NCI-H1436 treated with DMSO at 0.1 percent for 48 hours (cell line): ENCODE measurements at places on chromosomes 6 and 20.

DNA sequence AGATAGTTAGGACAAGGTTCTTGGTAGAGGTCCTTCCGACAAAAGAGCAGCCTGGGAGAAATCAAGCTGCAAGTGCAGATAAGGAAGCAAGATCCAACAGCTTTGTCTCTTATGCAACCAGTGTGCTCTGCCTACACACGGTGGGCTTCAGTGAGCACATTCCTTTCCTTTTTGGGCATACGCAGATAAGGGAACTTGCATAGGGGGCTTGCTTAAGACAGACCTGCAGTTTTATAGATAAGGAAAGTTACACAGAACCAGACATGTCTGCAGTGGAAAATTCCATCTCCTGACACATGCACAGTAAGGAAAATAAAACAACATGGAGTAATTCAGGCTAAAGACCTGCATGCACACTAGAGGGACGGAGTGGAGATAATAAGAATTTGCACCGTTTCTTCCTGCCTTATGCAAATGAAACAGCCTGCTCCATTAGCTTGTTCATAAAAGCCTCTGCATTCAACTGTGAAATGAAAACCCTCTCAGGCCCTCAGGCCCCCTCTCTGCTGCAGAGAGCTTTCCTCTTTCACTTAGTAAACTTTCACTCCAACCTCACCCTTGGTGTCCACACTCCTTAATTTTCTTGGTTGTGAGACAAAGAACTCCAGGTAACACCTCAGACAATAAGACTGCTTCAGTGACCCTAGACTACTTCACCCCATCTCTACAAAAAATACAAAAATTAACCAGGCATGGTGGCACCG is 97.5 kb upstream of the MYLIP start:
- DNase-seq, result no peak

DNA sequence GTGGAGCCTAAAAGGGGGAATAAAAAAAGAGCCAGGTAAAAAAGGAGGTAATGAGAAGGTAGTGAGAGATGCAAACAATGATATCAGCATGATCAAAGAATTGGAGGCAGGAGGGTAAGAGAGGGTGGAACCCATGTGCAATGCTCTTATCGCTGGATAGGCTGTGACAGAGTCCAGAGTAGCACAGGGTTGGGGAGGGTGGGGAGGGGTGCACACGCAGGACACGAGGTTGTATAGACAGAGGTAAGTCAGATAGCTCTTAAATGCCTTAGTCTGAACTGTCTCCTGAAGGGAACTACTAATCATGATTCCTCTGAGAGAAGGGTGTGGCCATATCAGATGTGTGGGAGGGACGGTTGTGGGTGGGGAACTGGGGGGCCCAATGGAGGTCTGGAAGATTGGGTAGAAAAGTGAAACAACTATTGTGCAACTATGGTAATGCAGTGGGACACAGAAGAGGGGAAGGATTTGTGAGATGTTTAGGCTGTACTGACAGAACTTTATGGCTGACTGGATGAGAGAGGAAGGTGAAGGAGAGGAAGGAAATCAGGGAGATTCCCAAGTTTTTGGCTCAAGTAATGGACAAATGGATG is 354.8 kb downstream of the BTBD9 start:
- no peak for DNase-seq

GRCh38 chr6:30744054-30744805 is at the start of gene IER3:
Gene IER3, minus strand, starts transcription at chr6:30744547. Its CDS starts 29 bp downstream, at chr6:30744518.
- DNase-seq, result no peak

- DNase-seq, result no peak
Measured at GRCh38 chr6:156396791-156397418, 380.3 kb upstream of the ARID1B start.

GRCh38 chr6:33298773-33299236 is at the start of gene RGL2:
Gene RGL2, minus strand, starts transcription at chr6:33298942. Its CDS starts 332 bp downstream, at chr6:33298610.
- no peak for DNase-seq

DNA sequence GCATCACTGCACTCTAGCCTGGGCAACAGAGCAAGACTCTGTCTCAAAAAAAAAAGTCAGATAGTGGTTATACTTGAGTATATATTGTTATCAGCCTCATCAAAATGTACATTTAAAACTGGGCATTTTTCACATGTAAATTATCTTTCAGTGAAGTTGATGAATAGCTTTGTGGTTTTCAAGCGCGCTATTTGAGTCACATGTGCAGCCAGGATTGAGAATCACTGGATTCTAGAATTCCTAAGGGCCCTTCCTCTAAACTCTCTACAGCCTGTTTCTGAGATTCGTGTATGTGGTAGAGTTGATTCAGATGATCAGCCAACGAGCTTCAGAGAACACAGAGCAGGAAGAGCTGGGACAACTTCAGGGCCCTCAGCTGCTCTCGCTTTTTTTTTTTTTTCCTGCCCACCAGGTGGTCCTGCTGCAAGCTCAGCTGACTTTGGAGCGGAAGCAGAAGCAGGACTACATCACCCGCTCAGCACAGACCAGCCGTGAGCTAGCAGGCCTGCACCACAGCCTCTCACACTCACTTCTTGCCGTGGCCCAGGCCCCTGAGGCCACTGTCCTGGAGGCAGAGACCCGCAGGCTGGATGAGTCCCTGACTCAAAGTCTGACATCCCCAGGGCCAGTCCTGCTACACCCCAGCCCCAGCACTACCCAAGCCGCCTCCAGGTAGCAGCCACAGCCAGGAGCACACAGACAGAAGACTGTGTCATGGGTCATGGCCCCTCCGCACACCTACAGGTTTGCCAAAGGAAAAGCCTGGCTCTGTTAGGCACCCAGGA is 18.3 kb downstream of the C20orf173 start:
- DNase-seq, result no peak

- DNase-seq, result no peak
Measured at GRCh38 chr20:36268440-36269342, 32.4 kb downstream of the AAR2 start.

DNA sequence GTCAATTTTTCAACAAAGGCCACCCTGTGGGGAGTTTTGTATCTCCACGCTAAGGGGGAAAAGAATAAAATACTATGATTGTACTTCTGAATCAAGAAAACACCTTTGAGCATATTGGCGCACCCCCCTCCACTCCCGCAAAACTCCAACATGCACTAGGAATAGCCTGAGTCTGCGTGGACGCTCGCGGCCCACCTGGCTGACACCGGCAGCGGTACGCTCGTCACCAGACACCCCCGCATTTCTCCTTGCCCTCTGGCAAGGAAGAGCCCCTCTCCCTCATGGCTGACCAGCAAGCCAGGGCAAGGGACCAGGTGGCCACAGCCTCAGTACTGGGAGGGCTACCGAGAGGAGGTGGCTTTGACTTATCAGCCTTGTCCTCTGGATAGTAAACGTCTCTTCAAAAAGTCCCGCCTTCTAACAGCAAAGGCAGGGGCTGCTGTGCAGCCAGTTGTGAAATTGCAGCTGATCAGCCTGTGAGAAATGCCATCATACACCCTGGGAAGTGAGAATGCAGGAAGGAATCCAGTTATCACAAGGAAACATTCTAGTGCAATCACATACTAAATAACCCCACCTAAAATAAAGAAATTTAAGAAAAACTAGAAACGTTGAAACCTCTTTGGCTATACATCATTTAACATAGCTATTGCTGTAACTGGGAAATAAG is 84.2 kb downstream of the HUS1B start:
- DNase-seq, result no peak

GRCh38 chr6:76770281-76770680 is 693.0 kb downstream of the HTR1B start:
- DNase-seq, result no peak

GRCh38 chr20:22346716-22347115 is 237.7 kb downstream of the FOXA2 start:
- DNase-seq, result no peak

- DNase-seq, result no peak
Measured at GRCh38 chr6:157631412-157631811, 191.6 kb upstream of the SNX9 start.

DNA sequence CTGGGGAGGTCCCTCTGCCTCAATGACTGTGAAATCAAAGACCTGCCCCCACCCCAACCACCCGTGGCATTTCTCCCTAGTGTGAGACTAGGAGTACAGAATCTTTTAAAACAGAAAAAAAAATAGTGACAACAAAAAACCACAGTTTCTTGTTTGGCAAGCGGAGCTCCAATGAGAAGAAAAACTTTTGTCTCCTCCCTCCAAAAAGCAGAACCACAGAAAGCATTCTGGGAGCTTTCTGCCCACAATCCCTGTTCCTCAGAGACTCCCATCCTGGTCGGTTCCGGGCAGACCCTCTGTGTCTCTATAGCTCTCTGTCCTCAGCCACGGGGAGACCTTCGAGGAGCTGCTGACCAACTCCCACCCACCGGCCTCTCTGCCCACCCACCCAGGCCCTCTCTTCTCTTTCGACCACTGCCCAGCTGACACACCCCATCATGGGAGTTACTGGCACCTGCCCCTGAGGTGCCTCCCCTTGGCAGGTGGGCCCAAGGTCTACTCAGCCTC is 4.9 kb downstream of the PREX1 start:
- DNase-seq, result no peak

GRCh38 chr6:131107151-131107550 is 28.1 kb upstream of the AKAP7 start:
- no peak for DNase-seq
